Spleen (tissue), 13 donors: ENCODE measurements at places on chromosomes 12 and 14. TPM values are rescaled to one million over a fixed set of nuclear protein-coding genes. Genes with fewer than 3 reads are reported as not detected.

DNA sequence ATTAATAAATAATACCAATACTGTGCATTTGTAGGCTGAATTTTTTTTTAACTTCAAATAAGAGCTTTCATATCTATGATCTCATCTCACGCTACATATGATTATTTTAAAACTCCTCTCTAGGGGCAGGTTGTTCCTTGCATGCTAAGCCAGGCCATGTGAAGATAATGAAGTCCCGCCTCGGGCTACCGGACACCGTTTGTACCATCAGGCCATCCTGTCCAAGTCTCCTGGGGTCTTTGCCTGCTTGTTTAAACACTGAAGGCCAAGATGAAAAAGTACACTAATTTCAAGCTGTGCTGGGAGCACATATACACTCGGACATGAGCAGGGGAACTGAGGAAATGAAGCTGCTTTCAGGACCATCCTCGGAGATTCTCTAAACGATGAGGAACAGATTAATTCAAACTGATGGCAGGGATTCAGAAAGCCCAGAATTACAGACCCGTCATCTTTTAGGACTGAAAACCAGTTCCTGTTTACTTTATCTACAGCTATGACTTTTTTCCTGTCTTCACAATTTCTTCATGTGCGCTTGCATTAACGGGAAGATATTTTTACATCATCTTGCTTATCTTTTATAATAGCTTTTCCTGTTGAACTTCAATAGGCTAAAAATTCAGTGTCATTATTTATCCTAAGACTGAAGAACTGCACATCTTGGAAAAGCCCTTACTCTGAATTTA lies 6.3 kb upstream of the ABHD12B start:
- DNase-seq: no peak

DNA sequence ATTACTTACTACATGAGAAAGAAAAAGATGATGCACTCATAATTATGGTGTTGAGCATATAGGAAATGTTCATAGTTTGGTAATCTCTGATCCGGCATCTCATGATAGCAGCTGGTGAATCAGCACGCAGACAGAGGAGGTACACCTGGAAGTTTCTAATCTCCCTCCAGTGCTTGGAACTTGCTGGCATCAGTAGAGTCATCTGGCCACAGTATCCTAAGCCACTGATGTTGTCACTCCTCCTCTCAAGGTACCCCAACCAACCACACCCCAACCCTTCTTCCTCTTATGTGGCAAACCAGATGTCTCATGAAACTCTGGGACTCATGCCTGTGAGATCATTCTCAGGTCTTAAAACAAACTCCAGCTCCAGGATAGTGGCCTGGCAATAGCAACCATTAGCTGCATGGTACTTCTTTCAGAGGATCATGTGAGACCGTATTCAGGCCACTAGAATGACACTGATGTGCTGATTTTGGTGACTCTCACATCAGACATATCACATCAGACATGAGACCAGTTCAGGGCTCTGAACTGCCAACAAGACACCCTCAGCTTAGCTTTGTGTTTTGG lies 143.0 kb downstream of the RASSF9 start:
- no peak for DNase-seq

NFATC4 gene
- 145 TPM for polyA plus RNA-seq

DNA sequence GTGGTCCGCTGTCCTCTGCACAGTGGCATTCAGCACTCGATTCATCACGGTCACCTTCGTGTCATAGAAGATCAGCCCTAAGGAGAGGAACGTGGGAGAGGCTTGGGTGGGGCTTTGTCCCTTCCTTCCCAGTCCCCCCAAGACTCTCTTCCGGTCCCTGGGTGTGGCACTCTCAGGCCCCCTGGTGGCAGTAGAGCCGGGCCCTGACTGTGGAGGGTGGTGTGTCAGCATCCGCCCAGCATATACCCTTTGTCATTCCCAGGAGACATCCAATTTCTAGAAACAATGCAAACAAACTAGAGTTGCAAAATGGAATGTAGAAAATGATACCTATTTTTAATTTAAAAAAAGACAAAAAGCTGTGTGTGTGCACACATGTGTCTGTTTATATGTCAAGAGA lies 45.0 kb downstream of the TRAFD1 start:
- DNase-seq: peak; percentile 75

CLEC2A gene
- not detected for polyA plus RNA-seq

- peak; percentile 34 for DNase-seq
Observed at GRCh38 chr14:73787486-73788316, 63.9 kb upstream of the PTGR2 start.

- no peak for DNase-seq
Observed at GRCh38 chr14:93926245-93926872, 785 bp upstream of the FAM181A start.

SLC24A4 gene
- 0.96 TPM for polyA plus RNA-seq

DNA sequence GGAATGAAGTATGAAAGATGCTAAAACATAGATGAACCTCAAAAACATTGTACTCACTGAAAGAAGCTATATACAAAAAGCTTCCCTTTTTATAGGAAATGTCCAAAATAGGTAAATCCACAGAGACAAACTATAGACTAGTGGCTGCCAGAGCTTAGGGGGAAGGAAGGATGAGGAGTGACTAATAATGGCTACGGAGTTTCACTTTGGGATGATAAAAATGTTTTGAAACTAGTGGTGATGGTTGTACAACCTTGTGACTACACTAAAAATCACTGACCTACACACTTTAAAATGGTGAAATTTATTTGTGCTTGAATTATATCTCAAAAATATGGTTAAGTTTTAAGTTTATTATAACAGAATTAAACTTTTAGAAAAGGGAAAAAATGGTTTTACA lies 37.1 kb upstream of the AMN1 start:
- DNase-seq: no peak

PGF gene
- 6.2 TPM for polyA plus RNA-seq

GRCh38 chr14:60183741-60184140 lies 18.5 kb upstream of the DHRS7 start:
- DNase-seq: no peak

CBLN3 gene
- 5.8 TPM for polyA plus RNA-seq

EPYC gene
- 0.08 TPM for polyA plus RNA-seq

PIWIL1 gene
- 0.26 TPM for polyA plus RNA-seq

DNA sequence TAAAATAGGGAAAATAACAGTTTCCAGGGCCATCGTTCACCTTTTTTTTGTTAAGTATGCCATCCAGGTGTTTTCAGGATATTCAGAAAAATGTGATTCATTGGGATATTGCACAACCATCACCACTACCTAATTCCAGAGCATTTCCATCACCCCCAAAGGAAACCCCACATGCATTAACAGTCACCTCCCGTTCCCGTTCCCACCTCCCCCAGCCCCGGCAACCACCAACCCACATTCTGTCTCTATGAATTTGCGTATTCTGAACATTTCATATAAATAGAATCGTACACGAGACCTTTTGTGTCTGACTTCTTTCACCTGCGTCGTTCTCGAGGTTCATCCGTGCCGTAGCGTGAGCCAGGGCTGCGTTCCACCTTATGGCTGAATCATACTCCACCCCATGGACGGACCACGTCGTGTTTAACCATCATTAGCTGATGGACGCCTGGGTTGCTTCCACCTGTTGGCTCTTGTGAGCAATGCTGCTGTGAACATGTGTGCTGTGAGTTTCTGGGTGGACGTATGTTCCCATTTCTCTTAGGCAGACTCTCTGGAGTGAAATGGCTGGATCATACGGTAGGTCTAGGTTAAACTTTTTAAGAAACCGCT lies 51.0 kb upstream of the NCOR2 start:
- no peak for DNase-seq

DNA sequence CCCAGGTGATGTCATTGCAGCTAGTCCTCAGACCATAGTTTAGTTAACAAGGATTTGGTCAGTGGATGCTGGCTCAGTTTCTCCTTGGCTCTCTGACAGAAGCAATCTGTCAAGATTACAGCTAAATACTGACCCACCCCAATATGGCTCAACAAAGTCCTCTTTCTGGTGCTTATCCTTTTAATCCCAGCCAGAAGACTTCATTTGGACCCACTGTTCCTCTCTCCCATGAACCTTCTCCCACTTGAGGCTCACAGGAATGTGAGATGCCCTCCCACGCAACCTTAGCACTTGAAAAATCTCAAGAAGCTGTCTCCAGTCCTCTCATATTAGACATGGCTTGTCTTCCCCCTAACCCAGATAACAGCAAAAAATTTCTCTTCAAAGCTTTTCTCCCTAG lies 47.7 kb downstream of the C12orf50 start:
- no peak for DNase-seq

DNA sequence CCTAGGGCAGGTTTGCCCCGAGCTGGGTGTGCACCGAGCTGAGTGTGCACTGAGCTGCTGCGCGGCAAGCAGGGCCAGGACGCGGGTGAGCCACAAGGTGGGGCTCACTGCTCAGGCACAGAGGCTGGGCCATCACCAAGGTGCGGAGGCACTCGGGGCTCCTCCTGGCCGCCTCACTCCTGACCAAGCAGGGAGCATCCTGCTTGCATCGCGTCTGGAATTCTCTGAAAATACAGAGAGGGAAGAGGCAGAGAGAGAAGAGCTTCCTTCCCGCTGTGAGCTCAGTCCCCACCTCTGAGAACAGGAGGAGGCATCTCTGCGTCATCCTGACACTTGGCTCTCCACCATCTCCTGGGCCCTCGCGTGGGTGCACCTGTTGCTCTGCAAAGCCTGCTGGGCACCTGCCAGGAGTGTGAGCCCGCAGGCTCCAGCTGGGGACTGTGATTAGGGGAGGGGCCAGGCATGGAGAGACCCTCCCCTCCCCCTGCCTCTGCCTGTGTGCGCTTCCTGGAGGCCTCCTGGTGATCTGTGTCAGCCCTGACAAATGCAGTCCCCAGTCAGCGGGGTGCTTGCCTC lies 116.3 kb downstream of the GLT1D1 start:
- DNase-seq: no peak

ACRBP gene
- 8.8 TPM for polyA plus RNA-seq

- DNase-seq: peak; percentile 81
Observed at GRCh38 chr14:105087963-105088811, 23.0 kb upstream of the GPR132 start.

DNA sequence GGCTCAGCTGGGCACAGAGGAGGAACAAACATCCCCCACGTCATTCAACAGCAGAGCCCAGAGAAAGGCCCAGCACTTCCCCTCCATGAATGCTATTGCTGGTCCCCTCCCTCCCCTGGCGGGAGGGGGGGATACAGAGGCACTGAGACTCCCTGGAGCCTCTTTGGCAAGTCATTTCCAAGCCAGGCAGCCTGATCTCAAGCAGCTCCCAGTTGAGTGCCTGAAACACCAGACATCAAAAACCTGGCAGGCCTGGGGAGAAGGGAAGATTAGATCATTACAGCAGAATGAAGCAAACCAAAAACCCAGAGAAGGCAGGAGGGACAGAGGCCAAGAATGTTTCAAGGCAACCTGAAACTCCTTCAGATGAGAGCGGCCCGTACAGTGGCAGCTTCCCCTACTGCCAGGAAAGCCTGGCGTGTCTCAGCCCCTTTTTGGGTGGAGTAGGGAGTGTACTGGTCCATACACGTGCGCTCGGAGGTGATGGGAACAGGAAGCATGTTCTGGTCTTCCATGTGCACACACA lies 92.1 kb downstream of the LRRC74A start:
- DNase-seq: peak; percentile 88

DNA sequence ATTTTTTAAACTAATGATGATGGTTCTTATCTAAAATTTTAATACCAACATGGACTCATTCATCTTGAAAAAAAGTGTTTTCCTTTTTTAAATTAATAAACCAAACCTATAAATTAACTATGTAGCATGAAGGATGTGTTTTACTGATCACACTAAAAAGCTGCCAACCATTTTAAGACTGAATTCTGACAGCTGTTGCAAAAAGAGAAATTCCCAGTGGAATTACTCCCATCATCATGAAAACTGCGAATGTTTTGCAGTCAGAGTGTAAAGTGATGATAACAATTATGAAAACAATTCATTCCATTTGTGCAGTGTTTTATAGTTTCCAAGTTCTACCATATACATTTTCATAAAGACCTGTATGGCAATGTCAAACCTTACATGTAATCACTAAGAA lies 232.8 kb downstream of the SLC2A13 start:
- DNase-seq: no peak

DNA sequence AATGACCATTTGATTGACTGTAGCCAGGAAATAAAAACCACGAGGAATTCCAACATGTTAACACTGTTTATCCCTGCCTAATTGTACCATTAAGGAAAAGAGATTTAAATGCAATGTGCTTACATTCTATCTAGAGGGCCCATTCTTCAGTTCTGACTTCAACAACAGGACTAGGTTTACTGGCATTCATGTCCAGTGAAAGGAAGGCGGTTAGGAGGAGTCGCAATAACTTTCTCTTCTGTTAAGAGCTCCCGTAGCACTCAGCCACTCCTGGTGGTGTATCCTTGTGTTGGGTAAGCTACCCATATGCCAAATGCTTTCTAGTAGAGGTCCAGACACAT lies 154.7 kb downstream of the STXBP6 start:
- no peak for DNase-seq

DNA sequence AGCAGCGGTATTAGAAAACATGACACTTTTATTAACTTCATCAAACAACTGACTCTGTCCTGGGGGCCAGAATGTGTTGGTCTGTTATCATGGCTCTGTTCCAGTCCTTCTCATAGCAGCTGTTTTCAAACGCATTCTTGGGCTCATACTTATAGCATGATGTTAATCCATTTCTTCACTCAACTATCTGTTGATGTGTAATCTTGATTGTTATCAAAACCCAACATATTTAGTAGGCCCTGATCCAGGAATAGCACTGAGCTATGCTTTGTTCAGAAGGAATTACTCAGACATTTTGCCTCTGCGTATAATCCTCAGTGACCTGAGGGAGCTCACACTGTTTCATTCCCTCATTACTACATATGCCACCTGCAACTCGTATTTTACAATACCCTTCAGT lies 315.9 kb downstream of the BMP4 start:
- DNase-seq: no peak

KRT1 gene
- polyA plus RNA-seq: 0.05 TPM

OR4K5 gene
- polyA plus RNA-seq: not detected

GRCh38 chr12:57276935-57277563 lies 26.1 kb upstream of the STAC3 start:
- DNase-seq: no peak

MSRB3 gene
- polyA plus RNA-seq: 4.3 TPM

DNA sequence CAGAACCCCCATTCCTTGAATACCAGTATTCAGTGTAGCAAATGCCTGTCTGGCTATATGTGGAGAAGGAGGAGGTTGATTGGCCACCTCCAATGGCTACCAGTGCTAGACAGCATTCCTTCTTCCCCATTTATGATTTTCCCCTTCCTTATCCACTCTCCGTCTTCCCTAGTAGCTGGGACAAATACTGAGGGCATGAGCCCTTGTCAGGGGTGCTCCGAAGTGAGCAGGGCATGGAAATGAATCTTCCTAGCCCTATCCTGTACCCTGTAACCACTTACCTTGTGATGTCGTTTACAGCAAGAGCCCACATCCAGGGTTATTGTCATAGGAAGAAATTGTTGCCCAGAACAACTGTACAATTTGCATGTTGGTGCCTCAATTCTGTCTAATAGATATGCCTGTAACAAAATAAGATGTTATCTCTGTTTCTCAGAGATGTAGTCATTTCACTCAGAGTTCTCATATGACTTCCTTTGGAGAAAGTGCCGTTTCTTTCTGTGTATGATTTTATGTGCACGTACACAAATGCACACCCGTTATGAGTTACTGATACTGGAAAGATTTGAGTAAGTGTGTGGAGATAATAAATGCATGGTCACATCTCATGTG lies 423.7 kb downstream of the EGLN3 start:
- DNase-seq: no peak

OSBPL8 gene
- polyA plus RNA-seq: 14.8 TPM
